ENCODE measurements at places on chromosomes 16 and 17. TPM values are rescaled to one million over a fixed set of nuclear protein-coding genes. Genes with fewer than 3 reads are reported as not detected.

GRCh38 chr17:19238167-19238505, 970 bp downstream of the EPN2 start:
- no peak for DNase-seq

DNA sequence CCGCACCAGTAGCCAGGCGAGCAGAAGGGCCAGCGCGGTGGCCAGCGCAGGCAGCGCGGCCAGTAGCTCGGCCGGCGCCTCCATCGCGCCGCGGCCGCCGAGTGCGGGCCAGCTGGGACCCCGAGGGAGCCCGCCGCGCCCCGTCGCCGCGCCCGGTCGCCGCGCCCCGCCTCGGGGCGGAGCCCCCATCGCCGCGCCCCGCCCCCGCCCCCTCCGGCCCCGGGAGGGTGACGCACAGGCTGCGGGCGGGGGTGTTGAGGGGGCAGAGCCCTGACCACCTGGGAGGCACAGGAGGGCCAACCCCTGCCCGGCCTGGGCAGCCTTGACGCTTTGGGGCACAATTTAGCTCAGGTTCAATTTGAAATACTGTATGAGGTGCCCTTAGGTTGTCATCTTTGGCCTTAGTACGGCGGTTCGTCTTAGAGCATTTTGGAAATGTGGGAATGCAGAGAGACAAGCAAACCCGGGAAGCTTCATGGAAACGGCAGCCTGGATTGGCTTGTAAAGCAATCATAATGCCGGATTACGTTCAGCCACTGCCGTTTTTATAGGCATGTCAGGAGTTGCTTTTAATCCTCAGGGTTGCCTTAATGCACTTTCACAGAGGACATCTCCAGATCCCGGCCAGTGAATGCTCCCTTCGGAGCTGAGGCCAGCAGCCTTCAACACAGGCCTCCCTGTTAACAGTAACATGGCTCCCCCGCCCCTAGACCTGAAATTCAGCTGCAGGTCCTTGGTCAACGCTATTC, at the start of gene MXRA7:
TSS of gene MXRA7 (minus strand) at position 103 of the 749 bp plus-strand sequence. CDS start at position 84, 19 bp downstream.
- DNase-seq, result no peak

DNA sequence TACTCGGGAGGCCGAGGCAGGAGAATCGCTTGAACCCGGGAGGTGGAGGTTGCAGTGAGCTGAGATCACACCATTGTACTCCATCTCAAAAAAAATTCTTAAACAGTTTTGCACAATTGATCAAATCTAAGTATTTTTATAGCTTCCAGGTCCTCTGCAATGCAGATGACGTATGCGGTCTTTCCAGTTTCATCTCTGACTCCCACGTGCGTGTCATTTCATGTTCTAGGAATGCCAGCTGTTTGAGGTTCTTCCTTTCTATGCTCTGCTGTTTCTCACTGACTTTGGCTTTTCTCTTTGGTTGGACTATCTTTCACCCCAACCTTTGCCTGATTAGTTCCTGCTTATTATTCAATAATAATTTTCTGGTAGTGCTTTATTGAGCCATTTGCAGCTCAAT, 16.2 kb downstream of the CHP2 start:
- DNase-seq, result no peak

DNA sequence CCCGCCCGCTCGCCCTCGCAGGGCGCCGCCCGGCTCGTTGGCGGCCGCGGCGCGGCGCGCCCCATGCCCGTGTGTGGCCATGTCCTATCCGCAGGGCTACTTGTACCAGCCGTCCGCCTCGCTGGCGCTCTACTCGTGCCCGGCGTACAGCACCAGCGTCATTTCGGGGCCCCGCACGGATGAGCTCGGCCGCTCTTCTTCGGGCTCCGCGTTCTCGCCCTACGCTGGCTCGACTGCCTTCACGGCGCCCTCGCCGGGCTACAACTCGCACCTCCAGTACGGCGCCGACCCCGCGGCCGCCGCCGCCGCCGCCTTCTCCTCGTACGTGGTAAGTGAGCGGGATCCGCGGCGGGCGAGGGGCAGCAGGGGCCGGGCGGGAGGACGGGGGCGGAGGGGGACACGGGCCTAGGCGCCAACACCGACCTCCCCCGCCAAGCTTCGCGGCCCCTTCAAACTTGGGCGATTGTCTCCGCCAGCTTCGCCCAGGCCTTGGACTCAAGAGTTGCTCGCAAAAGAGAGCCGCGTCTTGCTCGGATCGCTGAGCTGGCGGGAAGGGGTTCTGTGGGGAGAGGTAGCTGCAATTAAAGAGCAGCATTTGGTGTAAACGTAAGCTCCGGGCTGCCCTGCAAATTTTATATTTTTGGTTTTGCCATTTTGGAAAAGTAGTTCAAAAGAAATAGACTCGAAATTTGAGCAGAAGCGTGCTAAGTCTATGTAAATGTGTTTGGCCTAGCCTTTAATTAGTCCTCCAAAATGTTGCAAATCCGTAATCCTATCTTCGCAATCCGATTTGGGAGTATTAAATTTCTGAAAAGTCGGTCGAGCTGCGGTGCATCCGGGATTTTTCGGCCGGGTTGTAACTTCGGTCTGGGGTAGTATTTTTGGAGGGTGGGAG, 702 bp downstream of the IRX5 start:
- DNase-seq, result no peak

- DNase-seq, result no peak
Observed at GRCh38 chr17:41396996-41397660, at the start of gene KRT31. Gene KRT31, minus strand, starts transcription at chr17:41397608. Its CDS starts 69 bp downstream, at chr17:41397539.

DNA sequence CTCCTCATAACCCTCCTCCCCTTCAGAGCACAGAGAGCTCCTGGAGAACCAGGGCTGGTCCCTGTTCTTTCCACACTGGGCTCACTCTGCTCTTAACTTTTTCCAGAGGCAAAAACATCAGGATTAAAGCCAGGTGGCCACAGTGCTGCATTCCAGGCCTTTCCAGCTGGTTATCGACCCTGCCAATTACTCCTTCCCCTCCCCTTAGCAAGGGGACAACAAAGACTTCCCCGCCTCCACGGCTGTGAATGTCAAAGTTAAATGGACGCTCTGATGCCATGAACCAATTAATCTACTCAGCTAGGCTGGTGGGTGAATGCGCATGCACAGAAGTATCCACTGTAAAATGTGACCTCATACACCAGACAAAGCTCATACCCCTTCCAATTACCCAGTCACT, 23.1 kb downstream of the ACLY start:
- no peak for DNase-seq

DNA sequence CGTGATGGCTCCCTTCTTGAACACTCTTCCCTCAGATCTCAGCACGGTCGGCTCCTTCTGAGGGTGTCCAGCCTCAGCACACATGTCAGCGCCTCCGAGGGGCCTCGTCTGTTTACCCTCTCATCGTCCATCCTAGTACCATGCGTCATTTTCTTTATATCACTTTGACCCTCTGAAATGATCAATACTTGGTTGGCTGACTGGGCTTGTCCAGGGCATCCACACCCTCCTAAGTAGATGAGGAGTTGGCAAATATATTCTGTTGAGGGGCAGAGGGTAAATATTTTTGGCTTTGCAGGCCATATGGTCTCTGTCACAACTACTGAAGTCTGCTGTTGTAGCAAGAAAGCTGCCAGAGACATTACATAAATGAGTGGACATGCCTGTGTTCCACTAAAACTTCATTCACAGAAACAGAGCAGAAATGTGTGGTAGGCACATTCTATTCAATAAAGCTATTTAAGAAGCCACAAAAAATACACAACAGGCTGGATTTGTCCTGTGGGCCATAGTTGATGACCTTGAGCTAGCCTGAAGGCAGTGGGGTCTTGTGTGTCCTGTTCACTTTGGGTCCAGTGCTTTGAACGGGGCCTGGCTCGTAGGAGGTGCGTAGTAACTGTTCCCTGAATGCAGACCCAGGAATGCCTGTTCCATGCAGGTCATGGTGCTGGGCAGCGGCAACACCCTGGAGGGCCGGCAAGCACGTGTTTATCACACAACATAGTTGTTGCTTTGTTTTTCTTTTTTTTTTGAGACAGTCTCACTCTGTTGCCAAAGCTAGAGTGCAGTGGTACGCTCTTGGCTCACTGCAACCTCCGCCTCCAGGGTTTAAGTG, 185.8 kb downstream of the SNX29 start:
- DNase-seq, result no peak

DNA sequence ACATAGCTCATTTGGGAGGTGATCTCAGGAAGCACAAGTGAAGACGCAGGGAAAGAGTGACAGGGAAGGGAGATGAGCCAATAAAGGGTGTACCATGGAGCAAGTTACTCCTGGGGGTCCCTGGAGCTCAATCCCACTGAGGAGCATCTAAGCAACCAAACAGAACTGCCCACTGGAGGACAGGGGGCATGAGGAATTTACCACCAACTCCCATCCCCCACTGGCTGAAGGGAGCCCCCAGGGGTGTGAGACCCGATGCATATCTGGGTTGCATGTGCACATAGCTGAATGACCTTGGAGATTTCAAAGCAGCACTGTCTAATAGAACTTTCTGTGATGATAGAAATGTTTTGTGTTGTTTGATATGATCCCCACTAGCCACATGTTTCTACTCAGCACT, 29.6 kb downstream of the C16orf82 start:
- DNase-seq, result no peak

DNA sequence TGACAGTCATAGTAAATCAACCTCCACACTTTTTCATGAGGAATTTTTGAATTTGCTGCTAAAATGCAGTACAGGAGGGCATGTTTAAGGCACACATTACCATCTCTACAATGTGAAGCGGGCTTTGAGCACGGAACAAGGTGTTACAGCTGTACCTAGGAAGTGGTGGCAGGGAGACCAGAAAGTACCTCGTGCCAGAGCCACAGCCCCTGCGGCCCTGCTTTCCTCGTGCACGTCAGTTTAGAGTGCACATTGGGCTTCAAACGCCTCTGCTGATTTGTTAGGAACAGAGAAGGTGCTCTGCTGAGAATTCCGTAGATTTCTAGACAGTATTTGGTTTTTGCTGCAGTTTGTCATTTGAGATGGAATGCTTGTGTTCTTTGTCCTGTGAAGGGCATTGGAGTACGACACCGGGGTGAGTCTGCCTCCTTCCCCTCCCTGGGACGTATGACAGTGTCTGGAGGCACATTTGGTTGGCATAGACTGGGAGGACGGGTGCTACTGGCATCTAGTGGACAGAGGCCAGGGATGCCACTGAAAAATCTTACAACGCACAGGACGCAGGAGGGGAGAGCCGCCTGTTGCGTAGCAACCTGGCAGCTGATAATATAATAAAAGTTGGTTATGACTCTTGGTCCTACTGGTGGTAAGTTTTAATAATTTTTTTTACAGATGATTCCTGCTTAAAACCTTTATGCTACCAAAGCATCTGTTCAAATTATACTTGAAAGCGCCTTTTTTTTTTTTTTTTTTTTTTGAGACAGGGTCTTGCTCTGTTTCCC, 9.1 kb downstream of the FOXK2 start:
- DNase-seq, result no peak

NUDT21 gene
- 134 TPM for total RNA-seq

GRCh38 chr16:82609140-82609539, 17.6 kb upstream of the CDH13 start:
- no peak for DNase-seq

DNA sequence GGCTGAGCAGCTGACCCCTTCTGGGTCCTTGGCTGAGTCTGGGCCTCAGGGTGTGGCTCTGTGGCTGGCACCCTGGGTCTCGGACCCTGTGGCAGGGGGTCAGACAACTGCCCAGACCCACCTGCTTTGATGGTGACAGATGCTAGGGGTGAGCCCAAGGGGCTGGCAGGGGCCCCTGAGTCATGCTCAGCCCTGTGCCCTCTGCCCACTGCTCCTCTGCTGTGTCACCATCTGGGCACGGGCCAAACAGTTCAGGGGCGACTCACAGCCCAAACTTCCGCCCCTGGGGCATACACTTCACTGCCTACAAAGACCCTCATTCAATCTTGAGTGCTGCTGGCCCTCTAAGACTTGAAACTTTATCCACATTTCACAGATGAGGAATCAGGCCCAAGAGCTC, 5.7 kb downstream of the ADGRG1 start:
- DNase-seq, result no peak

DNA sequence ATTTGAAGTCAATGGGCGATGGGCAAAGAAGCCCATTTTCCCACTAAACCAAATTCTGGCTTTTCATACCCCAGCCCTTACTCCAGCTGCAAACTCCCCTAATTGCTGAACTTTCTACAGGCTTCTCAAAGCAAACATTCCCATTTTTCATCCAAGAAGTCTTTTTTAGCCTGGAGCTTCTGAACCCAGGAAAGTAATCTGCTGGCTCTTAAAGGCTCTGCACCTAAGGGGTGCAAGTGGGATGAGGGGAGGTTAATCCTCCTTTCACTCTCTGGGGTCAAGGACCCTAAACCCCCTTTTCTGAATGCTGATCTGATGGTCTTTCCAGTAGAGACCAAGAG, 2.4 kb downstream of the HOXB7 start:
- DNase-seq, result no peak

GRCh38 chr17:35283767-35284166, 40.9 kb downstream of the SLFN5 start:
- no peak for DNase-seq

DNA sequence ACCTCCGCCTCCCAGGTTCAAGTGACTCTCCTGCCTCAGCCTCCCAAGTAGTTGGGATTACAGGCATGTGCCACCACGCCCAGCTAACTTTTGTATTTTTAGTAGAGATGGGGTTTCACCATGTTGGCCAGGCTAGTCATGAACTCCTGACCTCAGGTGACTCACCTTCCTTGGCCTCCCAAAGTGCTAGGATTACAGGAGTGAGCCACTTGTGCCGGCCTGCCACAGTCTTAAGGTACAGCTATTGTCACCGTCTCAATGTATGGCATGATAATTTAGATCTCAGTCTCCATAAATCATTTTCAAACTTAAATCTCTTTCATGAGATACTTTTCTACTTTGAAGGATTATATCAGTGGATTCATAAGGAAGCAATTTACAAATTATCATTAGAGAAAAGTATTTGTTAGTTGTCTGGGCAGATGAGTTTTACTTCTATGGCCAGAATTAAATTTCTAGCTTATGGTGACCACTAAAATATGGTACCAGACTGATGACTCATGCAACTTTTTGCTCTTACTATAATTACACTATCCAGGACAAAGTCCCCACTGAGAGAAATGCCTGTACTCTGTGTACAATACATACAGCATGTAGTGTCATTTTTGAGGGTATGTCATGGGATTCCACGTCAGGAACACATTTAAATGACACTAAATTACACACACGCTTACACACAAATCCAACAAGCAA, 1230.3 kb upstream of the GOT2 start:
- no peak for DNase-seq

PHOSPHO1 gene
- not detected for total RNA-seq

DNA sequence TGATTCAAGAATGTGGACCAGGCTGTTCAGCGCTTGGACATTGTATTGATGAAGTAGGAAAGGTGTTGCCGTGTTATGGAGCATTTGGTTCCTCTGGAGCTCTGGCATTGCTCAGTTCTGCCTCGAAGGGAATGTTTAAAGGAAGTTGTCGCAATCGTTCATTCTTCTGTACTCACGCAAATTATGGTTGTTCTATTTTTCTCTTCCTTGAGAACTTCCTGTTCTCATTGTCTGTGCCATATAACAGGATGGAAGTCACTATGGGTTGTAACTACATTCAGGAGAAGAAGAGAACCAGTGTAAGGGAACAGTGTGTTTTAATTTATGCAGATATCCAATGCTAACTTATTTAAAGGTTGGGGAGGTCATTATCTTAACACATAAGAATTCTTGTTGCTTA, 13.0 kb downstream of the PCTP start:
- no peak for DNase-seq

Measured in mesothelial cell of epicardium (in vitro differentiated cells).